ENCODE measurements at places on chromosomes 6 and 20.

DNA sequence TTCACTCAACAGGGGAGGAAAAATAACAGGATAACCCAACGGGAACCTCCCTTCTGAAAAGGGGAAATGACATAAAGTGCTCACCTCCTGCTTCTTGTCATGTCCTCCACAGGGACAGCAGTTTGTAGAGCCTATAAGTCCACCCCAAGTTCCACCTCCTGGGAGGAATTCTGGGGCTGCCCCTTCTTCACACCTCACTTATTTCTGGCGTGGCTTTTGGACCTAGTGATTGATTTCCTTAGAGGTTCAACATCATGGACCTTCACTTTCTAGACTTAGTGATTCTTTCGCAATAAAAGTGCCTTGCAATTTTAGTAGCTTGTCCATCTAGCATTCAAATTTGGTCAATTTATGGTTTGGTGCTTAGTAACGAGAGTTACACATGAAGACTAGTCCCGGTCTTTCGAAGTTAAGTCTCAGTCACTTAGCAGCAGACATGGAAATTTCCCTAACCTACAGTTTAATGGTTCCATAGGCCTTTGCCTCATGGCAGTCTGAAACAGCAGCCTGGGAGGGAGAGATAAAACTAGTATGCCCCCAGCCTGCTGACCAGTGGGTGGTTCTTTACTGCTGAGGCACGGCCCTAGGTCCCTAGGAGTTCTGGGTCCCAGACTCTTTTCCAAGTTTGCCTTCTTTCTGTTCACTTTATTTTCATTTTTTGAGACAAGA is 59.2 kb upstream of the CDKAL1 start:
- DNase-seq, result no peak

- DNase-seq, result no peak
Observed at GRCh38 chr6:96716221-96716620, 121.1 kb downstream of the GPR63 start.

DNA sequence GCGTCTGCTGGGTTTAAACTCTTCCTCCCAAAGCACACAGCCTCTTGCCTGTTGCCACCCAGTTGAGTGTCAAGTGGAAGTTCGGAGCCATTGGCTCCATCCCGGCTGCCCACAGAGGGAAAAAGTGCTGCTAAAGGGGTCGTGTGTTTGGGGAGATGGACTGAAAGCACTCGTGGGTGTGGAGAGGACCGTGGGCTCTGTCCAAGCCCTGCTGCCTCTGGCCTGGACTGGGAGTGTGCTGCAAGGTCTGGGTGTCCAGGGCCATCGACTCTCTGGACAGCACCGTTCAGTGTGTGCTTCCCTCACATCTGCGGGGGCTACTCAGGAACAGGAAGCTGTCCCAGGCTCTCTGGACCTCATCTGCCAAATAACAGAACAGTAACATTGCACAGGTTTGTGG is 269.3 kb downstream of the DLL1 start:
- no peak for DNase-seq

DNA sequence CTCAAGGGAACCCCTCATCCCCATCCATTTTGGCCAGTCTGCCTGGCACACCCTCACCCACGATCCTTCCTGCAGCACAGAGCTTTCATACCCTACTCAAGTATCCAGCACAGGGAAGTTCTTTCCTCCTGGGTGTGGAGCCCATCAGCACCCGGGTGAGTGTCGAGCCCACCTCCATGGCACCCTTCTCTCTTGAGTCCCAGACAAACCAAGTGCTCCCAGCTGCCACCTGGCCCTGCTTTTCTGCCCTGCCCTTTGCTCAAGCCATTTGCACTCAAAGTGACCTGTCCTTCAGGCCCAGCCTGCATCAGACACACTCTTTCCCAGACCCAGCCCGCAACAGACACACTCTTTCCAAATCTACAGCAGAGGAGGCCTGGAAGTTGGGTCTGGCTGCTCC is 257.2 kb downstream of the DLL1 start:
- DNase-seq, result no peak

GRCh38 chr6:158018041-158018771 is 36.5 kb downstream of the SYNJ2 start:
- DNase-seq, result no peak

DNA sequence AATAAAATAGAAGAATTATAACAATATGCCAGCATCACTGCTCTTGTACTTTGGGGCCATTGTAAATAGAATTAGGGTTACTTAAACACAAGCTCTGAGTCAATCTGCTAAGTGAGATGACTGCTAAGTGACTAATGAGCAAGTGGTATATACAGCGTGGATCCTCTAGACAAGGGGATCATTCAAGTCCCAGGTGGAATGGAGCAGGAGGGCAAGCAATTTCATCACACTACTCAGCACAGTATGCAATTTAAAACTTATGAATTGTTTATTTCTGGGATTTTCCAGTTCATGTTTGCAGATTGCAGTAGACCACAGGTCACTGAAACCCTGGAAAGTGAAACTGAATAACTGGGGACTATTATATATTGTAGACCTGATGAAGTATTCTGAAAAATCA is 235.3 kb downstream of the BTBD3 start:
- DNase-seq, result no peak

DNA sequence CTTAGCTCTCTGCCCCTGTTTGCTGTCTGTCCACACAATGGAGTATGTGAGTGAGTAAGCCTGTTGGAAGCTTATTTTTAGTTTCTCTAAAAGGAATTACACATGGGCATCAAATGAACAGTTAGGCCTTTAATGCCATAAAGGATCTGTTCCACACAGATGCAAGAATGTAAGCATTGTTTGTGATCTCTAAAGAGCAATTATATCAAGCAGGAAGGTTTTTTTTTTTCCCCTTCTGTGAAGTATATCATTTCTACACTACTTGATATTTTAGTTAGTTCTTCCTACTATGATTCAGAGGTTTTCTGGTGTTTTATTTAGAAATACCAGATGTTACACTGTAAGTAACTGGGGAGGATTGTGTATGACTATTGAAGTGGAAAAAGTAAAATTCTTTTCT is 627.5 kb downstream of the COL12A1 start:
- no peak for DNase-seq

Measured in activated naive CD4-positive, alpha-beta T cell (primary cell).